ENCODE measurements at places on chromosomes 1 and 21.
A peak's percentile ranks its signal among the peaks of the same experiment; 100 is the strongest.

DNA sequence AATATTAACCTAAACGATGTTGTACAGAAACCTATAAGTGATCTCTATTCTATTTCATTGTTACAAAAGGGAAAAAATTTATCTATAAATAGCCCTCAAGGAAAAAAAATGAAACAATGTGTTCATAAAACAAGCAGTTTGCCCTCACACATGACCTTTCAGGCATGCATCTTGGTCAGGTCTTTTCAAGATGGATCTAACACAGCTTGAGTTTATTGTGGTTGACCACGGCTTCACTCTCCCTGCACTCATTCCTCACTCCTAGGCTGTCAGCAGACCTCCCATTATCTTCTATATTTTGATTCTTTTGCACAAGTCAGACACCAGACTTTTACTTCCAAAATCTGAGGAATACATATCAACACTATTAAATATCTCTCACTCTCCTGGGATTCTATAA, 544.3 kb downstream of the KCNT2 start:
- DNase-seq, result no peak
- H3K27me3 ChIP-seq, result no peaks in the 10 kb centered on the region

DNA sequence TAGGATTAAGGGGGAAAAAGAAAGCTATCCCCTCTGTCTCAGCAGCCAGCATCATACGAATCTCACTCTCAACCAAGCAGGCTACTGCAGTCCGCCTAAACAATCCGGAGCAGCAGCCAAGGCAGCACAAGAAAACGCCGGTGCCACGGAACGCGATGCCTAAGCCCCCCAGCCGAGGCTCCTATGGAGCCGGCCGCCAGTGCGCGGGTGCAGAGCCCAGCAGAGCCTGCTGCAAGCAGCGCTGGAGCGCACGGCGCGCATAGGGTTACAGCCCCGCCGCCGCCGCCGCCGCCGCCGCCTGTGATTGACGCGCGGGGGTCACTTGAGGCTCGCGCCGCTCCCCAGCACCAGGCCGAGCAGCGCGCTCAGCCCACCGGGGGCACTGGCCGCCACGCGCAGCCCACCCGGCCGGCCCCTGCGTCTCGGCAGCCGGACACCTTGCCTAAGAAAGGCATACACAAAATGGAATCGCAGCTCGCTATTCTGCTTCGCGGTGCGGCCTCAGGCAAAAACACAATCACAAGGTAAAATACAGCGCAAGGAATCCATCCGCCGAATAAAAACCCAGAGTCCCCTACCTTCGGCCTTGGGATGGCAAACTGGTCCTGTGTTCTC, 780 bp downstream of the HIVEP3 start:
- DNase-seq, result no peak
- H3K27ac ChIP-seq, result no peak overlapping the region
- peak overlapping the region; percentile 79 for H3K4me3 ChIP-seq
- no peaks in the 10 kb centered on the region for H3K27me3 ChIP-seq

GRCh38 chr1:234912548-234913277, 215.9 kb downstream of the TOMM20 start:
- no peaks in the 10 kb centered on the region for H3K27me3 ChIP-seq
- H3K4me3 ChIP-seq, result peak overlapping the region; percentile 39
- peak overlapping the region; percentile 84 for H3K27ac ChIP-seq
- no peak for DNase-seq
- peaks cover 66% of the 10 kb centered on the region for H3K4me1 ChIP-seq

- H3K27ac ChIP-seq, result no peak overlapping the region
- no peak overlapping the region for H3K4me3 ChIP-seq
- H3K36me3 ChIP-seq, result no peaks in the 10 kb centered on the region
- H3K27me3 ChIP-seq, result no peaks in the 10 kb centered on the region
- DNase-seq, result no peak
Observed at GRCh38 chr1:7120863-7121621, 335.8 kb downstream of the CAMTA1 start.

- H3K4me1 ChIP-seq, result peaks cover 7% of the 10 kb centered on the region
- no peaks in the 10 kb centered on the region for H3K27me3 ChIP-seq
- DNase-seq, result no peak
- no peak overlapping the region for H3K27ac ChIP-seq
Observed at GRCh38 chr1:186835448-186835847, 6.7 kb downstream of the PLA2G4A start.

DNA sequence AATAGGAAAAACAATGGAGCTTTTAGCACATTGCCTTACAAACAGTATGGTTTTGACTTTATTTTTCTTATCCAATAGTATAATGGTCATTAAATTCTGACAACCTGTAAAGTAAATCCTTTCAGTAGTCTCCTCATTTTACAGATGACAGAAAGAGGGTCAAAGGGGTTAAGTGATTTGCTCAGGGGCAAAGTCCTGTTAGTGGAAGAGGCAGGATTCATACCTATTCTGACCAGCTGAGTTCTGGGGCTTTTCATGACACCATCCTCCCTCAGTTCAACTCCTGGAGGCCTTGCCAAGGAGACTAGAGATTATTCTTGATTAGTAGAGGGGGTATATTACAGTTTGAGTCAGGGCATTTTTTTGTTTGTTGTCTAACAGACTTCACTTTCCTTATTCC, 278.7 kb upstream of the DUSP10 start:
- no peak for DNase-seq
- H3K36me3 ChIP-seq, result no peaks in the 10 kb centered on the region
- H3K27ac ChIP-seq, result no peak overlapping the region
- H3K4me1 ChIP-seq, result no peaks in the 10 kb centered on the region
- no peaks in the 10 kb centered on the region for H3K27me3 ChIP-seq

GRCh38 chr1:193221651-193222050, 35.2 kb upstream of the B3GALT2 start:
- H3K4me1 ChIP-seq, result no peaks in the 10 kb centered on the region
- H3K4me3 ChIP-seq, result no peak overlapping the region
- no peaks in the 10 kb centered on the region for H3K27me3 ChIP-seq
- no peak overlapping the region for H3K27ac ChIP-seq

DNA sequence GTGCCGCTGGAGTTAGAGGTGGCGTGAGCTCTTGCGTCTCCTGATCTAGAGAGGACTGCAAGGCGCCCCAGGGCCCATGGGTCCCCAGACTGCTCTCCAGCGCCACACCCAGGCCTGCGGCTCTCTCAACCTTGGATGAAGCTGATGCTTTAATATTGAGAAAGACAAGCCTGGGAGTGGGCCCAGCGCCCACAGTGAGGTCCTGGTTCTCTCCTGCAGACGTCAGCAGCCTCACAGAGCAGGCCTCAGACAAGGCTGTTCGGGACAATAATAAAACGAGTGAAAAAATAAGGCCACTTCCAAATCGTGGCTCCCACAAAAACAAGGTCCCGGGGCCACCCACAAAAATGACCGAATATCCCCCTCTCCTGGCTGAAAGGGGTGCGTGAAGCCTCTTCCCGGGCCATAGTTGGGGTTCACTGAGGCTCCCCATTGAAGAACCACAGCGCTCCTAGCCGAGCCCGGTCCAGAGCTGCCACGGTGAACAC, 6.0 kb upstream of the DNMT3L start:
- H3K4me1 ChIP-seq, result no peaks in the 10 kb centered on the region
- DNase-seq, result no peak
- H3K36me3 ChIP-seq, result no peaks in the 10 kb centered on the region

DNA sequence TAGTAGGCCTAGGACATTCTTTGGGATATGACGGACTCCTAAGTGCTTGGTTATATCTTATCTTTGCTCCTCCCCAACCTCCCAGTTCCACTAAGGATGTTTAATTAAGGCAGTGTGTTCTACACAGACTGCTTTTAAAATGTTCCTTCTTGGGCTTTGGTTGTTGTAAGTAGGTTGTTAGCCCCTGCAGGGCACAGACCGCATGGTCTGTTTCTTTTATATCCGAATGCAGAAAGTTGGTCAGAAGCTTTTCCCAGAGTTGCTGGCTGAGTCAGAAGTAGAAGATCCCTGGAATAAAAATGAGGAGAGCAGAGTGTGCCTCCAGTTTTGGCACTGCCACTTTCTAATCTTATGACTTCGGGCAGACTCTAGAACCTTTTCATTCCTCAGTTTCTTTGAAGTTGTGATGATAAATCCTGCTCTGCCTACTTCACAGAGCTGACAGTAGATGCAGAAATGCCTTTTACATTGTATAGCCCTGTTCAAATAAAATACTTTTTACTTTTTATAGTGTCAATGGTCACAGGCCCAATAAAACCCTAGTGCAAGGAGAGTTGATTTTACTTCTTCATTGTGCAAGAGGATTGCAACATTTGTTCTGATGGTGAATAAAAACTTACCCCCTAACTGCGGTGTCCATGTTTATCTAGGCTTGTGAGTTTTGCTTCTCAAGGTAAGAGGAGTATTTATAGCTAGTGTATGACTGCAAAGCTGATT, 18.4 kb downstream of the FMN2 start:
- no peaks in the 10 kb centered on the region for H3K36me3 ChIP-seq
- H3K4me3 ChIP-seq, result no peak overlapping the region
- H3K27me3 ChIP-seq, result no peaks in the 10 kb centered on the region
- H3K4me1 ChIP-seq, result no peaks in the 10 kb centered on the region
- DNase-seq, result no peak

DNA sequence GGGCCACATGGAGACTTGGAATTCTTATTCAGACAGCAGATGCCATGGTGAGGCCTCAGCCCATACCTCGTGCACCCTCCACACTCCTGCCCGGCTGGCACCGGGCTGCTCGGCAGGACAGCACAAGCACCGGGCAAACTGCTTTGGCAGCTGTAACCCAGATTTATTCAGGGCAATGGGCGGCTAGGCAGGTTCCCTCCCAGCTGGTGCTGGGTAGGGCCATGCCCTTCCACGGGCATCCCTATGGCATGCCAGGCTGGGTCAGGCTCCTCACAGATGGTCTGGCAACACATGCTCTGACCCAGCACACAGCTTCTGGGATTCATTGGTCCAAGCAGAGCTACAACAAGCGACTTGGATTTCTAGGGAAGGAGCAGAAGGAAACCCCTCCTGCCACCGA, 53.4 kb downstream of the ATP1A1 start:
- no peaks in the 10 kb centered on the region for H3K36me3 ChIP-seq
- H3K27me3 ChIP-seq, result no peaks in the 10 kb centered on the region
- H3K4me1 ChIP-seq, result no peaks in the 10 kb centered on the region
- no peak overlapping the region for H3K4me3 ChIP-seq
- DNase-seq, result no peak
- H3K27ac ChIP-seq, result no peak overlapping the region

DNA sequence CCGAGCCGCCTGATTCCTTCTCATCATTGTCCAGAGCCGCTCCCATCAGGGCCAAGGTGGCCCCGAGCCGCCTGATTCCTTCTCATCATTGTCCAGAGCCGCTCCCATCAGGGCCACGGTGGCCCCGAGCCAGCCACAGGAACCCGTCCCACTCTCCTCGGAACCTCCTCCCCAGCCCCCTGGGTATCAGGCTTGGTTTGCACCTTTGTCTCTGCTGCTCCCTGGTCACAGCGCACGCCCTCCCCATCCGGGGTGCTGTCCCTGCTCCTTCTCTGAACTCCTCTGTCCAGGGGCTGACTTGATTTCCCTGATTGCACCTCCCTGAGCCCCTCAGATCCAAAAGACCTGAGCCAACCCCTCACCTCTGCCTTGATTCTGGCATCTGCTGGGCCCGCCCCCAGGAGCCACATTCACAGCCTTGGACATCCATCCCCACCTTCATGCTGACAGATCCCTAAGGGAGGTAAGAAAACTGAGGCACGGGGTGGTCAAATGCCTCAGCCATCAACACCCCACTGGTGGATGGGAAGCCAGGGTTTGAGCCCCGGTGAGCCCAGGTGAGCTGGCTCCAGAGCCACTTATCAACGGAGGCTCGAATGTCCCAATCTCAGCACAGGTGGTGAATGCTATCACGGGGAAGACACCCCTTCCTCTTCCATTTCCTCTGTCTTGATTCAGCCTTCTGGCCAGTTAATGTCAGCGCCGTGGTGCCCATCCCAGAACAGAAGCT, 25.6 kb upstream of the COL18A1 start:
- H3K4me1 ChIP-seq, result no peaks in the 10 kb centered on the region
- no peak for DNase-seq
- H3K27ac ChIP-seq, result no peak overlapping the region

DNA sequence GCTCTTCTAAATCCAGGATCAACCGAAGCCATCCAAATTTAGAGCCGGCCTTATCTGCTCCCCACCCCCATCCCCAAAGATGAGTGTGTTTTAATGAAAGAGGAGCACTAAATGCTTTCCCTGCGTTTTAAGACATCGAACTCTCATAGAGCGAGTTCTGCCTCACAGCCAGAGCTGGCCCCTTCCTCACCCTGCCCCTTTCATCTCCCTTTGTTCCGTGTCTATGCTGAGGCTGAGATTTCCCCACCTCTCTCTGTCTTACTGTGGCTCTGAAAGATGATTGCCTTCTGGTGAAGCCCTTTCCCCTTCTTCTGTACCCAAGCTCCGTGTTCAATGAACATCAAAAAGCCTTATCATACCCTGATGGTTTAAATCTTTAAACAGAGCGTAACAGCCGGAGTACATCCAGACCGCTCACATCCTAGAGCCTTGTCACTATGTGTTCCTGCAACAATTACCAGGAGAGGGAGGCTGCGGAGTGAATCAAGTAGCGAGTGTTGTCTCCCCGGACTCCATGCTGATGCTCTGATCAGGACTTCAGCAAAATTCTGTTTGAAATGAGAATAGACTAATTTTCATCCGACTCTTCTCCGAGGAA, 110.1 kb downstream of the ZNF326 start:
- no peaks in the 10 kb centered on the region for H3K36me3 ChIP-seq
- no peak overlapping the region for H3K4me3 ChIP-seq
- H3K4me1 ChIP-seq, result no peaks in the 10 kb centered on the region
- H3K27me3 ChIP-seq, result no peaks in the 10 kb centered on the region
- no peak overlapping the region for H3K27ac ChIP-seq

DNA sequence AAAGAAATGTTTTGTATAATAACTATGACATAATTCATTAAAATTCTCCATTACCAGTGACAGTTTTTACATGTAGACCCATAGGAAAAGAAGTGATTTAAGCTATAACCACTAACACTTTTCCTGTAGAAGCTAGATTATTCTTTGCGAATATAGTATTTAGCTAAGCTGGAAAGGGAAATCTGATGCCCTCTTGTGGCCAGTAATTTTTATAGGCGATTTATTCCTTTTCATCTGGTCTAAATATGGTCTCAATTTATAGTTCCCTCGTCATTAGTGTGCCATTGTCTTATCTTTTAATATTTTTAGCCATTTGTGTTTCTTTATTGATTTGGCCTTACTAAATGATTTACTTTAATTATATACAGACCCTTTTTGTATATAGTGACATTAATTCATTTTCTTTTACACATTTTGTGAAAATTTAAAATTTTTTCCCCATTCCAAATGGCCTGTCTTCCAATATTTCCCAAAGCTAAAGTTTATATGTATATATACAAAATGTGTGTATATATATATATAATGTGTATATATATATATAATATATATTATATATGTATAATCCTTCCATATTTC, 26.7 kb downstream of the BTG3 start:
- H3K4me3 ChIP-seq, result no peak overlapping the region
- no peaks in the 10 kb centered on the region for H3K36me3 ChIP-seq
- H3K4me1 ChIP-seq, result no peaks in the 10 kb centered on the region
- DNase-seq, result no peak
